ENCODE measurements at places on chromosomes 1 and 21.

- DNase-seq, result no peak
Measured at GRCh38 chr1:96104506-96104905, 617.1 kb upstream of the PTBP2 start.

- DNase-seq, result no peak
Measured at GRCh38 chr1:119713749-119714456, 2.2 kb downstream of the PHGDH start.

DNA sequence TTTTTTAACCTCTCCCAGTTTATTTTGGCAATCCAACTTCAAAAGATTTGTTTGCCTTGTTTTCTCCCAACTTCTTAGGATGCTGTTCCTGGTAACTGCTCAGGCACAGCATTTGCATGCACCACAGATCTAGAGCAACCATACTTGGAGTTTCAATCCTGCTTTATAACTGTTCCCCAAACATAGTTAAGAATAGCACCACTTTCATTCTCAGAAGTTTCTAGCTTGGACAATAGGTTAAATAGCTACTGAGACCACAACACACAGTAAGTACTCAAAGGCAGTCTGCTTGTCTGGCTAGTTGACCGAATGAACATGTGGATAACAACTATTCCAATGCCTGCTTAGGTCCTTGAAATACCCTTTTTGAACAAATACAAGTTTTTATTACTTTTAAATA lies 76.8 kb downstream of the FOXJ3 start:
- DNase-seq, result no peak

- no peak for DNase-seq
Measured at GRCh38 chr1:67583462-67583950, 101.5 kb upstream of the GADD45A start.

GRCh38 chr21:35020902-35021301 lies 28.2 kb downstream of the RUNX1 start:
- no peak for DNase-seq

Data from effector CD4-positive, alpha-beta T cell (primary cell).